ENCODE measurements at places on chromosomes 7 and 10.

GRCh38 chr10:109030581-109031210 lies 892.6 kb downstream of the XPNPEP1 start:
- DNase-seq = no peak

DNA sequence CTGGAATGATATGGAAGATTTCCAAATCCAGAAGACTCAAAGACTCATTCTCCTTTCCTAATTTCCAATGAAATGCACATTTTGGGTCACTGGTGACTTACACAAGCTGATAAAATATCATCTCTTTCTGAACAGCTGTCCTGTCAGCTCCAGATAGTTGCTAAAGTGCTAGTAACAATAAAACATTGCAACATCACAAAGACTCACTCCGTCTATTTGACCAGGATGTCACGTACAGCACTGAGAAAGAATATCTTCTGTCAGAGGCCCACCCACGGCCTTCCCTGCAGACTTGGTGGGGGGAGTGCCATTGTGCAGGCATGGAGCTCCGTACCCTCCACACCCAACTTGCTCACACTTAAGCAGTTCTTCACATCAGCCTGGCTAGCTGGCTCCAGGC lies 78.9 kb upstream of the EGR2 start:
- DNase-seq = no peak

- no peak for DNase-seq
Measured at GRCh38 chr10:113961182-113962031, 82.3 kb upstream of the ADRB1 start.

- DNase-seq = no peak
Measured at GRCh38 chr7:87199700-87200450, 19.7 kb downstream of the TMEM243 start.

DNA sequence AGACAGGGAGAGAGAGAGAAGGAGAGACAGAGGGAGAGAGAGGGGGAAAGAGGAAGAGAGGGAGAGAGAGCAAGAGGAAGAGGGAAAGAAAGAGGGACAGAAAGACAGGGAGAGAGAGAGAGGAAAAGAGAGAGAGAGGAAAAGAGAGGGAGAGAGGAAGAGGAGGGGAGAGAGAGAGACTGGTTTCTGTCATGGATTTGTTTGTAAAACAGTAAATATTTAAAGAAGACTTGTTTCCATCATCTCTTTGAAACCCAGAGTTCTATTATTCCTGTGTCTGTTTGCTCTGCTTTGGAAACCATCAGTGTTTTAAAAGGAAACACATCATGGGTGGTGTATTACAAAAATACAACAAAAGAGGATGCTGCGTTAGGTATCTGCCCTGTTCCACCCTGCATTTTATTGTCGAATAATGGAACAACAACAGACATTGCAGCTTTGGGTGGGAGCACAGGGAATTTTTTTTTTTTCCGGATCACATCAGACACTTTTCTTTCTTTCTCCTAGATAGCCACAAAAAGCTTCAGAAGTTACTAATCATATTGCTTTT lies 150.7 kb upstream of the RSU1 start:
- DNase-seq = no peak

- DNase-seq = no peak
Measured at GRCh38 chr7:69619054-69619453, 20.8 kb downstream of the AUTS2 start.

DNA sequence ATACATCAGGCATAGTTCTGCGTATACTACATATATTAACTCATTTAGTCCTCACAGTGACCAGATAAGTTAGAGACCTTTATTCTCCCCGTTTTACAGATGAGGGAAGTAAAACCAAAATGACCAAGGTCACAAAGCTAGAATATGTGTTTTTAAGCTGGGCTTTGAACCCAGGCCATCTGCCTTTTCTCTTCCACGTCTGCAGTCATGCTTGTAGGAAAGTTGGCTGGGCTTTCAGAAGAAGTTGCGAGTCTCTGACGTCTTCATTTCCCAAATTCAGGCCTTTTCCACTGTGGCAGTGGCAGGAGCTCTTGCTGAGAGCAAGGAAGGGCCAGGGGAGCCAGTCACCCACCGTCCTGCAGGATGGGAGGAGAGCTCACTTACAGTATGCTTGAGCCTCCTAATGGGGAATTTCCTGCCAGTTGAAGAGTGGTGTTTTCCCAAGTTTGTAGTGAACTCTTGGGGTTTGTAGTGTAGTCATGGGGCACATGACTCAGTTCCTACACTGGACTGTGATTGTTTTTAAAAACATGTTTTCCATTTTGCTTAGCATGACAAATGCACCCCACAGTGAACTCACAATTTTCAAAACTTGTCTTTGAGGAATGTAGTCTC lies 34.2 kb downstream of the CYP17A1 start:
- DNase-seq = peak; percentile 58

DNA sequence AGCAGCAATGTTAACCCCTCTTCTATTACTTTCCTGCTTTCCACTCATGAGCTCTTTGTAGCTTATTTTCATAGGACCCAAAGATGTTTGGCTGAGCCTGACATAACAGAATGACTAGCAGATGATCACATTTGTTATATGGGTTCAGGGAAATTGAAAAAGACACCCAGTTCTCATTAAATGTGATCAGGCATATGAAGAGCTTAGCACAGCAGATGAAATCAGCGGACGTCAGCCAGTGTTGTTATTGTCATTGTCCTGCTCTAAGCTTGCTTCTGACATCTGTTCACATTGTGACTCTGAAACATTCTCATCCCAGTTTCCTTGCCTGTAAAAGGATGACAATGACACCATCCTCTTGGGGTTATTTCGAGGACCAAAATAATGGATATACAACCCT lies 43.5 kb downstream of the FAM241B start:
- DNase-seq = no peak

DNA sequence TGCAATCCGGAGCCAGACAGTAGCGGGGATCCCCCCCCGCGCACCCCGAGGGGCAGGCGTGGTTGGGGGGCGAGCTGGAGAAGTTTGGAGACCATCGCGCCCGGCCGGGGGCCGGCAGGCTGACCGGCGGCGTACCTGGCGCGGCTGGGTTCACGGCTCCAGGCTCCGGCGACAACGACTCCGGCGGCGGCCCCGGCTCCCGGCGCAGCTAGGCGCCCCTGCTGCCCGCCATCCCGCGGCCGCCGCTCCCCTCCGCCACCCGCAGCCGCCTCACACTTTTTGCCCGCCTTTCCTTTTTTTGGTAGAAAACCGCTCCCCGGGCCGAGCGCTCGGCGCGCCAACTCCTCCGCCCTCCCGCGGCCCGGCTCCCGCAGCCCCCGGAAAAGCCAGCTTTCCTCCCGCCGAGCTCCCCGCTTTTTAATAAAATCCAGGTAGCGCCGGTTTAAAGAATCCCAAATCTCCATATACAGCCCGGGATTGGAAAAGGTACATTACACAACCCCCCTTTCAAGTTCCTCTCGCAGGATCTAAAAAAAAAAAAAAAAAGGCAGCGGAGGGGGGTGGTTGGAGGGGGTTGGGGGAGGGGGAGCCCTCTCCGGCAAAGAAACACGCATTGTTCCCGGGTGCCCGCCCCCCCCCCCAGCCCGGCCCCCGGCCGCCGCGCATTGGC lies at the start of gene TNRC18:
TSS of gene TNRC18 (minus strand) at position 529 of the 670 bp plus-strand sequence. CDS start 2,588 bp downstream, outside the sequence.
- no peak for DNase-seq
